ENCODE measurements at places on chromosomes 13 and 19. TPM values are rescaled to one million over a fixed set of nuclear protein-coding genes. Genes with fewer than 3 reads are reported as not detected.

The ATP4B gene
- not detected for total RNA-seq

The MEIS3 gene
- 7.0 TPM for total RNA-seq

The CD33 gene
- total RNA-seq = 3.2 TPM

The MAP1S gene
- 40.8 TPM for total RNA-seq

The EFNB2 gene
- 9.5 TPM for total RNA-seq

The MIA gene
- total RNA-seq = 0.97 TPM

The CDC16 gene
- total RNA-seq = 37.9 TPM

The ZNF358 gene
- 82.4 TPM for total RNA-seq

The HTR2A gene
- total RNA-seq = 0.65 TPM

The GTF3A gene
- 159 TPM for total RNA-seq

The FFAR1 gene
- not detected for total RNA-seq

The ZNF555 gene
- 10.7 TPM for total RNA-seq

The SYCN gene
- not detected for total RNA-seq

The ZNF709 gene
- 1.3 TPM for total RNA-seq

The CLIP3 gene
- 7.2 TPM for total RNA-seq

The LRFN3 gene
- 7.6 TPM for total RNA-seq

Measured in left cardiac atrium (tissue), 4 donors.